A172 (cell line): ENCODE measurements at places on chromosomes 6 and 20. TPM values are rescaled to one million over a fixed set of nuclear protein-coding genes. Genes with fewer than 3 reads are reported as not detected.

Gene POPDC3
- total RNA-seq = 29.4 and 45.7 TPM in 2 replicates

Gene TUBB2B
- total RNA-seq = 13.0 and 17.1 TPM in 2 replicates

DNA sequence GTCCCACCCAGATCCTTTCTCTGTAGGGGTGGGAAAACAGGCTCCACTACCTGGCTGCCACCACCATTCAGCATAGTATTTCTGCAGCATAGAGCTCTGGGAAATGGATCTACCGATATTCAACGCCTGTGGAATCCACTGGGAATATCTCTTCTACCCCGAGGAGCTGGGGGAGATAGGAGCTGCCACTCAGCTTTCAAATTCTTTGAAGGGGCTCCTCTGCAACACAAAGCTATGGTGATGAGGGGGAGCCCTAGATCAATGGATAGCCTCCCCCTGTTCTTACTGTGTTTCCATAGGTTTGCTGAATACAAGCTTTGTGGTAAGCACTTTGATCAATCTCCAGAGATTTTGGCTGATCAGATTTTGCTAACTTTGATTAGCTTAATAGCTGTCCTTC lies 12.9 kb downstream of the FAM50B start:
- no peak for DNase-seq

Gene SNAI1
- 0.62 and 2.6 TPM in 2 replicates for total RNA-seq

Gene HRH3
- not detected in 2 replicates for total RNA-seq

GRCh38 chr6:138821519-138821918 lies 25.6 kb downstream of the ECT2L start:
- no peak for DNase-seq

GRCh38 chr6:136015531-136015930 lies 164.0 kb downstream of the PDE7B start:
- DNase-seq = no peak

- no peak for DNase-seq
Measured at GRCh38 chr20:45467861-45468260, 1.7 kb upstream of the WFDC2 start.

Gene ARMC12
- total RNA-seq = 0.24 and 0.55 TPM in 2 replicates

DNA sequence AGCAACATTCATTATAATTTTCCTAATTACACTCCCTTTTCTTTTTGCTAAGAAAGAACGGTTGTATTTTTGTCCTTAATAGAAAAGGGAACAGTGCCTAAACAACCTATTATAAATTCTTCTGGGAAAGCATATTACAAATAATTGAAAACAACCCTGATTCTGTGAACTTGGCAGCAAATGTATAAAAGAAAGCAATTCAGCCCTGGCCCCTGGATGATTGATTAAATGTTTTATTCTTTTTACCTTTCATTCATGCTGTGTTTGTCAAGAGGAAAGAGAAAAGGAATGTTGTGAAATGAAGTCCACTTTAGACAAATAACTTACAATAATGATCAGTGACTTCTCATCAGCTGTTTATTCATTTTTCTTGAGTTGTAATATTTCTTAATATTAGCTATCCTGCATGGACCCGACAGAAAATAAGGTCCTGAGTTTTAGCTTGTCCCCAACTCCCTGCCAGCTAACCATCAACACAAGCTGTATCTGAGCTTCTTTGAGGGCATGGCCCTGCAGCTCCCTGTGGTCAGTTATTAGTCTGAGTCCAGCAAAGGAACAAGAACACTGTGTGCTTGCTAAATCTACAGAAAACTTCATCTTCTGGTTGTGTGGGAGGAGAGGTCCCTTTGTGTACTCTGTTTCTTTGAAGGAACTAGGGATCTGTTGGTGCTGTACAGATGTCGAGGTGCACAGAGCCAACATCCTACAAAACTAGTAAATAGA lies 248.2 kb downstream of the LAMA2 start:
- no peak for DNase-seq
